Ovary (tissue), 10 donors: ENCODE measurements at places on chromosomes 5 and 9.
A peak's percentile ranks its signal among the peaks of the same experiment; 100 is the strongest.

GRCh38 chr5:56359809-56360685 lies 126.9 kb upstream of the ANKRD55 start:
- DNase-seq = no peak

DNA sequence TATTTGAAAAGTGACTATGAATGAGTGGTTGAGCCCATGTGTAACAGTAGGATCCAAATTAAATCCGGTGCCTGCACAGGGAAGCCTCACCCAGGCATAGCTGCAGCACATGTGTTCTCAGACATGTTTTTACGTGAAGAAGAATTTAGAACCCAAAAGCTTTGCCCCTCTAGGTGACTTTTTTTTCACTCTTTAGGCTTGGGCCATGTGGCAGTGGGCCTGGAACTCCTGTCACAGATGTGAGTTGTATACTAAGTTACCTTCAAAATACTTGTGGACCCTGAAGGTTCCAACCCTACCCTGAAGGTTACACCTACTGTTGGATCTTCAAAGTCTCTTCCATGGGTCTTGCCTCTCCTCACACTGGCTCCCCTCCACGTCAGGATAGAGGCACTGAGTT lies 146.6 kb downstream of the GAS1 start:
- no peak for DNase-seq

- DNase-seq = peak; percentile 74
Measured at GRCh38 chr9:129006328-129007034, 21.6 kb downstream of the SH3GLB2 start.

DNA sequence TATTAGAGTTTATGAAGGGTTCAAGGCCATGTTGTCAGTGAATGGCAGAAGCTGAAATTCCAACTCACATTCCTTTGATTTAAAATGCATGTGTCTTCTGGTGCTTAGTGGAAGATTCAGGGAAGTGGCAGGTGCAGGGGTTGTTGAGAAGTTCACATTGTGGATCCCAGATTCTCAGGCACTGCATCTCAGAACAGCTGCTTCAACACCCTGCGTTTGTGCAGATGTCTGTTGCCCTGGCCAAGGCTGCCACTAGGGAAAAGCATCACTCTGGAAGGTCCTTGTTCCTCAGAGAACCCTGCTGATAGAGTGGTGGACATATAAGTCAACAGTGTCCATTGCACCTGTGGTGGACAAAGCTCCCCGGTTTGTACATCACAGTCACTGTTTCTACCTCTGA lies 162.7 kb downstream of the PAPPA start:
- no peak for DNase-seq

GRCh38 chr5:51466214-51466613 lies 83.0 kb downstream of the ISL1 start:
- no peak for DNase-seq

- DNase-seq = no peak
Measured at GRCh38 chr5:135432113-135432512, 15.0 kb downstream of the DCANP1 start.

- no peak for DNase-seq
Measured at GRCh38 chr9:89705651-89706050, 100.8 kb downstream of the GADD45G start.

GRCh38 chr5:10335711-10336470 lies 17.6 kb upstream of the MARCHF6 start:
- DNase-seq = no peak

DNA sequence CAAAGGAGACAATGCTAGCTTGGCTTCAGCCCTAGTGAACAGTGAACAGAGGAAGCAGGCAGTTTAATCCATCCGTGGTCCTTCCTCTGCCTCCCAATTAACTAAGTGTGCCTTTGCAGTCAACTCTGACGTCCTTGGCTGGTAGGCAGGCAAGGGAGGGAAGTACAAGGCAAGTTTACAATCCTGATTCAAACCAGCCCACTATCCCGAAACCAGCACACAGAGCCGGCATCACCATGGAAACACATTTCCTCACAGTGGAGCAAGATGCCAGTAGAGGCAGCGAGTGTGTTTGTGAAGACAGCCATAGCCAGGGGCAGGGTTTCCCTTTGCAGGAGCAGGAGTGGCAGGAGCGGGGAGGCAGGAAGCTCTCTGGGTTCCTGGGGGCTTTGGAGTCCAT lies 73.9 kb downstream of the GOLPH3 start:
- no peak for DNase-seq

DNA sequence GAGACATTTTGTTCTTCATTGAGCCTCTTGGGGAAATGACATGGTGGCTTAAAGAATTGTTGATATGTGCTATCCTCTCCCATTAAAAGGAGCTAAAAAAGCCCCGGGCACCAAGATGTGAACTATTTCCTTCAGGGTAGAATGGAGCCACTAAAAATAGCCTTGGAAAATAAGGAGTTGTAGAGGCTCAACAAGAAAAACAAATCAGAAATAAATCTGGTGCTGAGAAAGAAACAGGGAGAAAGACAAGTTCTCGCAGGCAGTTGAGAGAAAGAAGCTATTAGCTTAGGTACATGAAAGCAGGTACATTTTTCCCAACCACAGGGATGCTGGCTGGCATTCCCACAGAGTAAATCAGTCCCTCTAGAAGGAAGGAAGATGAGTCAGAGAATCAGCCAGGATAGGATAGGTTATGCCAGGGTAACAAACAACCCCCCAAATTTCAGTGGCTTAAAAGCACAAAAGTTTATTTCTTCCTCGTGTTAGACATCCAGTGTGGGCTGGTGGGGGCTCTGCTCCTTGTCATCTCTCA lies 134.6 kb upstream of the ADRA1B start:
- no peak for DNase-seq

DNA sequence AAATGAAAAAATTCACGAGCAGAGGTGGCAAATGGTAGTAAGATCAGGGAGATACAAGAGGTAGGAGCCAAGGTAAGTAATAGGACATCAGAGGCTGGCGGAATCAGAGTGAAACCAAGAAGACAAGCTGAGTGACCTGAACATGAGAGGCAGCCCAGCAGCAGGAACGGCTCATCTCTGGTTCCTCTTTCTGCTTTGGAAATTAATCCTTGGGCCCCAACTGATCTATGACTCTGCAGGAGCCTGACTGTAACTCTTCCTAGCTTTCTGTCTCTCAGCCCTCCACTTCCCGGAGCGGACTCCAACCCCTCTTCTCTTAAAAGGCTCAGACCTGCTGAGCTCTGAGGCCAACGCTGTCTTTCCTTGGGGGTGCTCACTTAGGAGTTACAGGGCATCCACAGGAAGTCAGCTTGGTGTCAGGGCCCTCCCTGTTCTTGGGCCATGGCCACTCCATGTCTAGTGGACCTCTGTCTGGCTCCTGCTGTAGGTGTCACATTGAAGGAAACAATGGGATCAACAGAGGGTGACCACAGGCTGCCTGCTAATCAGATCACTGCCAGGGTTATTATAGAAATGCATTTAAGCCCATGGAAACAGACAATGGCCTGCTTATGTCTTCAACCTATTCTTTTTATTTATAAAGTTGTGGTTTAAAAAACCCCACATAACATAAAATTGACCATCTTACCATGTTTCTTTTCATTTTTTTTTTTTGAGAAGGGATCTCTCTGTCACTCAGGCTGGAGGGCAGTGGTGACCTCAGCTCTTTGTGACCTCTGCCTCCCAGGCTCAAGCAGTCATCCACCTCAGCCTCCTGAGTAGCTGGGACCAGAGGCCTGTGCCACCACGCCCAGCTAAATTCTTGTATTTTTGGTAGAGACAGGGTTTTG lies 22.5 kb upstream of the SHB start:
- no peak for DNase-seq

GRCh38 chr5:128536254-128537220 lies 1.5 kb downstream of the FBN2 start:
- DNase-seq = no peak

DNA sequence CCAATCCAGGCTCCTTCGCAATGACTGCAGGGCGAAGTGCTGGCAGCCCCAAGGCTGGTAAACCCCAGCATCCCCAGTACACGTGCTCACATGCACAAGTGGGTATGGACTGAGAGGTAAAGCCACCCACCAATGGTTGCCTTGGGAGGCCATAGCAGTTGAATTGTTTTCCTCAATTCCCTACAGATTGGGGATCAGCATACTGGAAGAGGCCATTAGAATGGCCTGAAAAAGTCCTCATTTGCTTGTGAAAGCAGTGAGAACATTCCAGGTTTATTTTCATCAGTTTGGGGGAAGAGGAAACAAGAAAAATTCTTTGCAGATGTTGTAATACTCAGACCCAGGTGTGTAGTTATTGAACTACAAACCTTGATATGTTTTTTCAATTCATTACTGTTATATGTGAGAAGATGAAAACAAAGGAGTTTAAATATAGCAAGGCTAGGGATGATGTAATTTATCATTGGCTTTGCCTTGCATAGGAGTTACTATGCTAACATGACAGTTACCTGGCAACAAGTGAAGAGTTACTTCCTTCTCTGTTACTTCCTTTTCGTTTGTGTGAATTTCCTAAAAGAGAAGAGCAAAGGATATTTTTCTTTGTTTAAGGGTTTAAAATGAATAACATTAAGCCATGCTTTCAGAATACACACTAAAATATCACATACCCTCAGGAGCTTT lies 36.4 kb downstream of the MTMR12 start:
- no peak for DNase-seq

DNA sequence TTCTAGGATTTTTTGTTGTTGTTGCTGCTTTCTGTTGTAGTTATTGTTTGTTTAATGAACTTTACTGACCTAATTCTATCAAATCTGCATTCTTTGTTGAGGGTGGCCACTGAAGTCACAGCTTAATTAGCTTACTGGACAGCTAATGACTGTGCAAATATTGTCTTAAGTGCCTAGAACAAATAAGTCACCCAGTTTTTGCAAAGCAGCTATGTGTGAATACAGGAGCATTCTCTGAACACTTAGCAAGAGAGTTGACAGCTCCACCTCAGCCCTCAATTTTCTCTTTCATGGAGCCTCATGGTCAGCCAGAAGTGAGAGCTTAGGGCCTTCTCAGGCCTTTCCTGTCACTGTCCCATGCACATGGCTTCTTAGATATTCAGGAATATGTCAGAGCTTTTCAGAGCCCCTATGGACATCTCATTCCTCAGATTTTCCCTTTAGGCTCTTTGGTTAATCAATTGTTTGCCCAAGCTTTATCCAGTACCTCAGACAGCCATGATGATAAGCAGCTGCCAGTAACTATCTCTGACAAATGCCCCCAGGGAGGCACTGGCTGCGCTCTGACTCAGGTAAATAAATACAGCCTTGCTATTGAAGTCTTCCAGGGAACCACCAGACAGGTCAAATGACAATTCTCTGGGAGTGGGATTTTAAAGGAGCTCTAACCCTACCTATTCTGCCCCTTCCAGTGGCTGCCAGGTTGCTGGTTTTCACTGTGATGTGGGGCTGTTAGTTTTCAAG lies 241.4 kb upstream of the IL12B start:
- no peak for DNase-seq

- no peak for DNase-seq
Measured at GRCh38 chr9:34177593-34178435, 1.0 kb upstream of the UBAP1 start.

DNA sequence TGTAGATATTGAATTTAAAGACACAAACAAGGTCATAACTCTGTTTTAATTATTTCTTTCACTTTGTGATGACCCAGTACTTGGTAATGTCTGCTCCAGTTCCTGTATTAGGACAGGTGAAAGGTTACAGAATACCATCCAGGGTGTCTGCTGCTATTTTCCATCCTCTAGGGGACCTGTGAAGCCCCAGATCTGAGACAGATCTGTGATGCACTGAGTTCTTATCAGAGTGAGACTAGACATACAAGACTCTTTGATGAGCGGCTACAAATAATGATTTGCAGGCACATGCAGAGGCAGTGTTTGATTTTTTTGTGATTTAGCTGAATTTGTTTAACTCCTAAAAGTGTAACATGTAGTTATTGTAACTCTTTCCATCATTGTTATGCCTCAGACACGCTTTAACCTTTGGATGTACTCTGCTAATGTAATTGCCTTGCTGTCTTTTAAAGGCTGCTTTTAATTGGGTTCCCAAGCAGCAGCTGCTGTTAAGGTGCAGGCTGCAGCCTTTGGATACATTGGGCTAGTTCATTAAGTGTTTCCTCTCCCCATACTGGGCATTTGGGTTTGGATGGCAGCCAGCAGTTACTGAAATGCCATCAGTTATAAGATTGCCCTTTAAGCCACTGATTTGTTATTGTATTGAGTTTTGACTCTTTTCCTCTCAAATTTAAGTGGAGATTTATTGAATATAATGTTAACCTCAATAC lies 63.3 kb downstream of the RASGRF2 start:
- DNase-seq = no peak

GRCh38 chr9:32991897-32992594 lies 9.4 kb downstream of the APTX start:
- DNase-seq = no peak

DNA sequence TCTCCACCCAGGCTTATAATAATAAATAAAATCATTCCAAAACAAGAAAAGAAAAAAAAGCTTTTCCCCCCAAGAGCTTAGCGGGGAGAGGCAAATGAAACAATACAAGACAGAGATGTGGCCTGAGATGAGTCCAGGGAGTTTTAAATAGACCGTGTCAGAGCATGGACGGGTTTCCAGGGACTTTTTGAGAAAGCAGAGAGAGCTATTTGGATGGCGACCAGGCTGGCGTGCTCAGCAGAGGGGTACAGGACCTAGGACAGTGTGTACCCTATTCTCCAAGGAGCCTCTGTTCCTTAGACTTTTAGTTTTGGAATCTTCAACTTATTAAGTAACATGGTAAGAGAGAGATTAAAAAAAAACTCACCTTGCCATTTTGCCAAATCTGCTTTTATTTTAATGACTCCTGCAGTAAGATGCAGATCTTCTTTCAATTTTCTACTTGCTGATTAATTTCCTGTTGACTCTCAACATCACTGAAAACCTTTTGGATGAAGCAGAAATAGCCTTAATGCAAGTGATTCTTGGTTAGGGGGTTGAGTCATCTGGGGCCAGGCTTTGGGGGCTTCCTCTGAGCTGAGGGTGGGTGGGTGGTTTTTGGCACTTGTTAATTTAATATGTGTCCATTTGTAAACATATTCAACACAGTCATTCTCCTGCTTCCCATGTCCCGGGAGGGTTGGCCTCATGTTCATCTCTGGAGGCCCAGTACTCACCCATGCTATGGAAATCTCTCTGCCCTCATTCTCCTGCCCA lies 49.6 kb upstream of the OSMR start:
- no peak for DNase-seq

DNA sequence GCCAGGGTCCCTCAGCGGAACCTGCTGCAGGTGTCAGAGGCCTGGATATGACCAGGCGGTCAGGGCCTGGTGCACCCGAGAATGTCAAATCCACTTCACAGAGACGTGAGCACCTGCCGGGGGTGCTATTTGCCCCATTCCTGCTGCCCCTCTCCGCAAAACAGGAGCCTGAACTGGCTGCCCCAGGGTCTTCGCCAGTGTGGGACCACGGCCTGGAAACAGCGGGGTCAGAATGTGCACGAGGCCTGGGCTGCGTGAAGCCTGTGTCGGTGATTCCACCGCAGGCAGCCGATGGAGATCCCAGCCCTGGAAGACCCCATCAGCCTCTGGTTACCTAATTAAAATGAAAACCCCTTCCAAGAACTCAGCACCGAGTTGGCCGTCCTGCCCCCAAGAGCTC lies 41.2 kb upstream of the TMEM250 start:
- no peak for DNase-seq

DNA sequence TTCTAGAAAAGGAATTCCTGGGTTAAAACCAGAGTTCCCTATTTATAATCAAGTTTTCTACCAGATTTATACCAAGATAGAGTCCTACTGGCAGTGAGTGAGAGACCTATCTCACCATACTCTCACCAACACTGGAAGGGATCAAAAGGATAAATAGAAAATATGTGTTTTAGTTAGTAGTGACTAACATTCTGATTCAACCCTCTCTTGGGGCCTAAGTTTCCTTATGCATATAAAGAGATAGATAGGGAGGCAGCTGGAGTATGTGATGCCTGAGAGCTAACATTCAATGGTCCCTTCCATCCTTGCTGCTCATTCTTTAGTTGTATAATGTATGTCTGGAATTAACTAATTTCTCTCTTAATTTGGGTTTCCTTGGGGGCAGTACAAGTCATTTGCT lies 32.0 kb downstream of the CKMT2 start:
- DNase-seq = no peak
